ENCODE measurements at places on chromosomes 3 and 15.

DNA sequence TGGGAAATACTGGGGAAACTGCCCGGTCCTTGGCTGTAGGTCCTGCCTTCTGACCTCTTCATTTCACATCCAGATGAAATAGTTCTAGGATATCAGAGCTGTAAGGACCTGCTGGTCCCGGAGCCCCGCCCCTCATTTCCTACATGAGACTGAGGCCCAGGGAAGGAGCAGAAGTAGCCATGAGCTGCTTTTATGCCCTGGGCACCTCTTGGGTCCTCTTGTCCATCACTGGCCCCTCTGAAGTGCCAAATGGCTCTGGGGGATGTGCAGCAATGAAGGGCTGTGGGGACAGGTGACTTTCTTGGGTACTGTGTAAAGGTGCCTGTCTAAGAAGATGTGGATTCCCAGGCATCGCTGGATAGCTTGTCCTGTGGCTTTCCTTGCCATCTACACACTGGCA, 40.3 kb upstream of the ESYT3 start:
- no peak for DNase-seq

GRCh38 chr3:52983828-52984227, 62.0 kb downstream of the SFMBT1 start:
- peak; percentile 45 for DNase-seq

- no peak for DNase-seq
Measured at GRCh38 chr3:35871009-35871408, 231.7 kb downstream of the ARPP21 start.

- no peak for DNase-seq
Measured at GRCh38 chr3:111956449-111956848, 22.4 kb upstream of the ABHD10 start.

DNA sequence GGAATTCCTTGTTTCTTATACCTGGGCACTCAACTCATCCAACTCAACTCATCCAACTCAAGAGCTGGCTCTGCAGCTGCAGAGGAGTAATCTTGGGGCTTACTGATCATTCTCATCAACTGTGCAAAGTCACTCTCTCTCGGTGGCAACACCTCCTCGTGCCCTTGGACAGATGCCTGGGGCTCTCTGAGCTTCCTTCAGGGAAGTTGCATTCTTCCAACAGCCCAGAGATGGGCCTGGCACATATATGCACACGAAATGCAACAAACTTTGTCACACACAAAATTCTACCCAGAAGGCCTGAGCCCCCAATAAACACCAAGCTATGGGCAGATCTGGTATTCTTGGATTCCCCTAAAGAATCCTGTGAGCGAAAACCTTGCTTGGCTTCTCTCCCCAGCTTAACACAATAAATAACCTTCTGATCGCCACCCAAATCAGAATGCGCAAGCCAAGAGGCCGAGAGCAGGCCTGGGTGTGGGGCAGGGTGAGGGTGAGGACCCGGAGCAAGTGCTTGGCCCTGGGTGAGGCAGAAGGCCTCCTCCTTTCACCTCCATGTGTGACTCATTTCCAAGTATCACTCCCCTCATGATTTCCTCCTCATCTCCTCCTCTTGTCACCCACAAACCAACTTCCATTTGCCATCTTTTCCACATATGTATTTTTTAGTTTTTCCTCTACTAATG, 15.4 kb downstream of the TGM5 start:
- DNase-seq, result no peak

- peak; percentile 73 for DNase-seq
Measured at GRCh38 chr15:98599909-98600691, 48.2 kb upstream of the IGF1R start.

DNA sequence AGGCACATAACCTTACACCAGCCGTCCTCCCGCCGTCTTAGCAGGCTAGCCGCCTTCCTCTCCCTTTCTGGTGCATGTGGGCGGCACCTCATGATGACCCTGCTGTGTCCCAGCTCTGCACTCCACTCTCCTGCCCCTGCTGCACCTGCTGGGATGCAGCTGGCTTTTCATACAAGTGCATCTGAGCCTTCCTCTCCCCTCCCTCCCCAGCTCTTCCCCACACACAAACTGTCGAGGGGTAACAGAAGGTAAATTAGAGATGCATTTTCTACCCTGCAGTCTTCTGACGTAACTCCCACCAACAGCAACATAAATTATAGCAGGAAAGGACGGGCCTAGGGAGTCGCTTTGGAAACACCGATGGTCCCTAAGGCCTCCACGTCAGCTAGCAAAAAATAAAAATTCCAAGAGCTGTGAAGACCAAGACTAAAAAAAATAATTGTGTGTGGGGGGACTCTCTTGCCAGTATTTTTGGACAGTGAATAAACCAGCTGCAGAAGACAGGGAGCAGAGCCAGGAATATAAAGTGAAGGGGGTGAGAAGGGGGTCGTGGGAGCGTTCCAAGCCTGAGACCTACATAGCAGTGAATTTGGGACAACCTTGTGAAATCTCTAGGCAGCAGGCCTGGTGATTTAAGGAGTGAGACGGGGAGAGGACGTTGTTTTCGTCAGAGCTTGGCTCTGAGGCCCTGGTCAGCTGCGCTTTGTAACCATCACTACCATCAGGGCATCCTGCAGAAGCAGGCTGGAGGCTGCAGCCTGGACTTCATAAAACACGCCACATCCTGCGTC, 216.2 kb downstream of the ADAMTS17 start:
- no peak for DNase-seq

DNA sequence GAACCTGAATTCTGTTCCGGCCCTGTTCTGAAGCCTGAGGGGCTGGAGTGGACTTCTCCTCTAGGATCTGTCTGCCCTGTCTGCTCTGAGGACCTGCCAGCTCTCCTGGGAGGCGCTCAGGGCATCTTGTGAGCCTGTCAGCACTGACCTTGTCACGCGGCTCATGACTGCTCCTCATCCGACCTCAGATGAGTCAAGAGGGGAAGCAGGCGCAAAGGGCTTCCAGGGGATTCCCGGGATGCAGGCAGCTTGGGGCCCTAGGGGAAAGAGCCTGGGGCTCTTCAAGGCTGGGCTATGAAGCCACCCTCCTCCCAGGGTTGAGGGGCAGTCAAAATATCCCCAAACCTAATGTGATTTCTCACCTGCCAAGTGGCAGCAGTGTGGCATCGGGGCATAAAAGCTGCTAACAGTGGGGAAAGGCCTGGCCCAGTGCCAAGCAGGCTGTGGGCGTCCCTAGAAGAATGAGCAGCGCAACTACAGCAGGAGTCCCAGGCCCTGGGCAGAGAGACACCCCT, 27.6 kb upstream of the ANKDD1A start:
- DNase-seq, result peak; percentile 98

DNA sequence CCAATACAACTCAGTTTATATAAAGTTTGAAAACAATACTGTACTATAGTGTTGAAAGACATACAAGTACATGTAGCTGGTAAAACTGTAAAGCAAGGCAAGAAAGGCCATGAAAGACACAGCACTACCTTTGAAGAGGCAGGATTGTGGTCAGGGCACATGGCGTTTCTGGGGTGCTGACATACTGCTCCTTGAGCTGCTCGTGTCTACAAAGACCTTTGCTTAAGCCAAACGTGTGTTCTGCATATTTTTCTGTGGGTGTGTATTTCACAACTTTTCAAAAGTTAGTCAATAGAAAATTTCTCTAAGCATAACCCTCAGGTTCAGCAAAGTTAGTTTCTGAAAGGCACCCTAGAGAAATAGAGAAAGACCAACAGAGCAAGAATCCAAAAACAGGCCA, 14.1 kb upstream of the TOPAZ1 start:
- DNase-seq, result peak; percentile 52

DNA sequence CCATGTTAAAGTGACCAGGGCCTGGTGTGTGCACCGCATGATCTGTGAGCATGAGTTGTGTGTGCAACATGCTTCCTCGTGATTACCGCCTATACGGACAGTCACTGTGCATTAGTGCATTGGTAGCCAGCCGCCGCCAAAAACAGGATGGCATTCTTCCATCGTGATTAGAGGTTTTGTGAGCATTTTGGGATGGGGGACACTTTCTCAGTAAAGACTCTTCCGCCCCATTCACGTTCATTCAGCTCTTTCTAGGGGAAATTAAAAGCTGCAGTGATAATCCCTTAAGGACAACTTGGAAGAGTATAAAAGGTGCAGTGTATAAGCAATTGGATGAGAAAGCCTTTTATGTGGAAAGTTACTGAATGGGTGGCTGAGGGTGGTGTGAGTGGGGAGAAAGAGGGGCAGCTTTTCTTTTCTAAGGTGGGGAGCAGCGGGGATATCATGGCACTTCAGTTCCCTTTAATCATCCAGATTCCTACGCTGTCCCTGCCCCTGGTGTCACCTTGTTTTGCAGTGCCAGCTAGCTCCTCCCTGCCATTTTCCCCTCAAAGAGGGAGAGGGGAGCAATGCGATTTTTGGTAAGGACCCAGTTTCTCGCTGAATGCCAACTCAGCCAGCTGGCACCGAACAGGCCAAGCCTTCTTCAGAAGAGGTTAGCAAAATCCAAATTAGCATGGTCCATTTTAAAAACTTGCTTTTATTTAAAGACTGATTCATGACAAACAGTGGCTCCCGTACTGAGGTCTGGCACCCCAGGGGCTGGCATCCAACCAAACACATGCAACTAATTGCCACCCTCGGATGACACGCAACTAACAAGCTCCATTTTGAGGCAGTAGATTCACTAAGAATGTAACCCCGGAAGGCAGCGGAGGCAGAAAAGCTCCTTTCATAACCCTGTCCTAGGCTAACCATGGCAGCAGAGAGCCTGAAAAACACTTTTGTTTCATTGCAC, 447.8 kb downstream of the FHIT start:
- no peak for DNase-seq

- no peak for DNase-seq
Measured at GRCh38 chr3:95088464-95088863, 1025.6 kb downstream of the NSUN3 start.

GRCh38 chr15:100890051-100890720, 10.6 kb downstream of the ALDH1A3 start:
- no peak for DNase-seq

- no peak for DNase-seq
Measured at GRCh38 chr3:137866933-137867332, 102.8 kb downstream of the SOX14 start.

DNA sequence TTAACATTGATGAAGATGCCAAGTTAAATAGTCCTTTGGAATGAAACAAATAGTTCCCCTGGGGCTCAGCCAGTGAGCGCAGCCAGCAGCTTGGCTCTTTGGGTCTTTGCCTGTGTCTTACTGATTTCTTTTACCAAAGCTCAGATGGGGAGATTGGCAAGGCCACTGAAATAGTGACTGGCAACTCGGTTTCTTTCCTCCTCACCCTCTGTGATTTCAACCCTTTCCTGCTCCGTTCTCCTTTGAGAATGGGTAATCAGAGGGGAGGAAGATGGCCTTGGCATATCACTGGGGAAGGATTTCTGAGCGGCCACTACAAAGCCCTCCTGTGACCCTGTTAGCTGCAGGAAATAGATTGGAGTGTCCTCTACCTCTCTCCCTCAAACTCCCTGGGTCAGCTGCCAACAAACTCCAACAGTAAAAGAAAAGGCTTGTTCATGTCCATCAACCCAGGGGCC, 337.1 kb upstream of the LRRFIP2 start:
- DNase-seq, result no peak

DNA sequence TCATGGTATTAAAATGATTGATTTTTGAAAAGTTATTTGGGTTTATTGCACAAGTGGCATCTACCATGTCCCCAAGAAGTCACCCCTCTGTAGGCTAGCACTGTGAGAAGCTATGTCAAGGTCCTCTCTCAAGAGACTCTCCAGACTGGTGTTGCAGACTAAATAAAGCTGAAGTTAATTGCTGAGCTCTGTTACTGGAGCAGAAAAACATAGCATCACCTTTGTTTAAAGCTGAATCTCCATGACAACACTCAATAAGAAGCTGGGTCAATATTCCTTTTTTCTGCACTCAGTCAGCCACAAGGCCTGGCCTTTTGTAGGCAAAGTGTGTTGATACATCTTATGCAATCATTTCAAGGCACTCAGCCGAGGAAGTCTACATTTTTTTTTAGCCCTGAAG, 806.6 kb upstream of the LMCD1 start:
- DNase-seq, result no peak

DNA sequence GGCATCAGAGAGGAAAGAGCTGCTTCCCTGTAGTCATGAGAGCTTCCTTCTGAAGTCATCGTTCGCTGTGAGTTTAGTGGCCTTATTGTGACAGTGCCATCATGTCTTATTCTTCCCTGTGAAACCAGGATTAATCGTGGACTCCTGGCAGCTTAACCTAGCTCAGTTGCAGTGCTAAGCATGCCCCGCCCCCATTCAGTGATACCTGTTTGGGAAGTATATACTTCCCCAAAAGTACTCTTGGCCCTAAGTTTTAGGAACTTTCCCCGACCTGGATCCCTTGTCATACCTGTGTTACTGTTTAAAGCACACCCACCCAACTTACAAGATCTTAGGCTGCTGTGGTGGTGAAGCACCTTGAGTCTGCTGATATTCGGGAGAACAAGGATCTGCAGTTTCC, 32.1 kb upstream of the TIMP4 start:
- no peak for DNase-seq

DNA sequence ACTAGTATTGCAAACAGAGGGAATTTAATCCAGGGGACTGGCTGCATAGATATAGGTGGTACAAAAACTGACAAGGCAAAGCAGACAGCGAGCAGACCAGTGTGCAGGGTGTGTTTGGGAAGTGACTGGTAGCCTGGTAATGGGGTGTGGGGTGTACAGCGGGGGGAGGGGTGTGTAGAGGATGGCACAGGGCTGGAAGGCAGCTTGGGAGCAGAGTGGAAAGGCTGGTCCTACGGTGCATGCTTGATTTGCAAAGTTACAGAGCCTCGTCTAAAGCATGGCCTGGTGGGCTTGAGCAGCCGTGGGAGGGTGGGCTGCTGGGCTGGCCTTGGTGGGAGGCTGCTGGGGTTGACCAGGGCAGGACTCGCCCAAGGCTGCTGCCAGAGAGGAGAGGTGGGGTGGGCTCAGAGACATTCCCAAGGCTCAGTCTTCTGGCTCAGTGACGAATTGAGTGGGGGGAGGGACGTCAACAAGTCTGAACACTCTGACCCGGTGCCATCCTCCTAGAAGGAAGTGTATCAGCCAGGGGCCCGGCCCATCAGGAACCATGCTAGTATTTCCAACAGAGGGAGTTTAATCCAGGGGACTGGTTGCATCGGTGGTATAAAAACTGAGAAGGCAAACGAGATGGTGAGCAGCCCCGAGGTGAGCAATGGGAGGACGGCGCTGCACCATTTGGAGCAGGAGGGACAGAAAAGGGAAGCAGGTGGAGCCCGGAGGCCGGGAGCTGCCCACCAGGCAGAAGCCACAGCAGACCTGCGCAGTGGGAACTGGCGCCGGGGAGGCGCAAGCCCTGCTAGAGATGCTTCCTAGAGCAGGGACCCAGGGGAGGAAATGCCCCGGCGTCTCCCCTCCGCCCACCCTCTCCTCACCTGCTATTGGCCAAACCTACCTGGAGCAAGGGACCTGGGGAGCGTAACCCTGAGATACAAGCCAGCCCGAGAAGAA, 29.2 kb downstream of the CPN2 start:
- no peak for DNase-seq
